CD8-positive, alpha-beta T cell (primary cell): ENCODE measurements at places on chromosomes 12 and 14.
A peak's percentile ranks its signal among the peaks of the same experiment; 100 is the strongest.

GRCh38 chr14:24353559-24354481, 14.0 kb upstream of the RIPK3 start:
- DNase-seq = no peak

DNA sequence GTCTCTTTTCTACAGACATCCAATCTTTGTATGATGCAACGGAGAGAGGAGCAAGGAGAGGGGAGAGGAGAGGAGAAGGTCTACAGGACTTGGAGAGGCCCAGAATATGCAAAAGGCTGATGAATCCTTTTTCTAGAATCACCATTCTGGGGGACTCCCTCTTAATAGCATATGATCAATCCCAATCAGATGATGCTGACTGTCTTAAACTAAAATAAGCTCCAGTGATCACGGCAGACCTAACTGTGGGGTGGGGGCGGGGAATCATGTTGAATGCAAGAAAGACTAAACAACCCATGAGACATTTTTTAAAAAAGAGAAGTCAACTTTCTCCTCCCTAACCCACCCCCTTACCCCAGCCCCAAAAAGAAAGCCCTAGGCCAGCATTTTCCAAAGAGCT, 33.4 kb downstream of the BTBD7 start:
- no peak for DNase-seq

DNA sequence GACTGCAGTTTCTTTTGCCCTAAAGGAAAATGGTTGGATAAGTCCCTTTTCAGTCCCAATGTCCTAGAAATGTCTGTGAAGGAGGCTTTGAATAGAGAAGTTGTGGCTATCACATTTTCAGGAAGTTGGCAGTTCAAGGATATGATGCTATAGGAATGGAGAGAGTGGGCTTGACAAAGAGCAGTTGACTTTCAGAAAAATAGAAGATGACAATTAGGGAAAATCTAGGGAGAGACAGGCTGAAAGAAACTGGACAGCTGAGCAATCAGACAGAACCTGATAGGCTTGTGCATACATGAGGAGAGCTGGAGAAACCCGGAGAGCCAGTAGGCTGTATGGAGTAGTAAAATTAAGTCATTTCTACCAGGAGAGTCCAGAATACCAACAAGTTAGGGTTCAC, 50.5 kb downstream of the LMNTD1 start:
- DNase-seq = no peak

GRCh38 chr14:33866425-33867088, 84.3 kb downstream of the EGLN3 start:
- DNase-seq = no peak

GRCh38 chr14:81625343-81625742, 91.7 kb upstream of the SEL1L start:
- DNase-seq = no peak

DNA sequence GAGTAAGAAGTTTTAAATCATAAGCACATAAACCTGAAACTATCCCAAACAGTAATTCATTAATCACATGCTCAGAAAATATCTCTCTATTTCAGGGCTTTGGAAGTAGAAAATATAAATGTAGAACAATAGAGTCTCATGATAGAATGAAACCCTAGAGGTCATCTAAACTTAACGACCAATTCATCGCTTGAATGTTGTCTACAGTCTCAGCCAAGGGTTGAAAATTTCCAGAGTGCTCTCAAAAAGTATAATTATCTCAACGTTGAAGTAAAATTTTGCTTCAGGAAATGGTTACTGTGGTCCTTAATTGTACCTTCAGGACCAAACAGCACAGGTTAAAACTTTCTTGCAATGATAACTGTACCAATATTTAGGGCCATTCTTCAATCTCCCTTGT, 1053.6 kb upstream of the SEL1L start:
- no peak for DNase-seq

DNA sequence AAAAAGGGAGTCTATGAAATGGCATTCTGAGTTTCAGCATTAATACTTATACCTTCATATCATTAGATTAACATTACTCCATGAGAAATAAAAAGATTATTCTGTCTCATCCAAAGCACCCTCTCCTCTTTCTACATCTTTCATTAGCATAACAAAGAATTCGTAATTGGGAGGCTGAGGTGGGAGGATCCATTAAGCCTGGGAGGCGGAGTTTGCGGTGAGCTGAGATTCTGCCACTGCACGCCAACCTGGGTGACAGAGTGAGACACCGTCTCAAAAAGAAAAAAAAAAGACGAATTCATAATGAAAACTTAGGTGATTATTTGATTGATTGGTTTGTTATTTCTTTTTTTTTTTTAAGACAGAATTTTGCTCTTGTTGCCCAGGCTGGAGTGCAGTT, 1.8 kb upstream of the CDK17 start:
- peak; percentile 62 for DNase-seq

- DNase-seq = no peak
These were observed 584 bp upstream of the RFX4 start for GRCh38 chr12:106582249-106582591.

DNA sequence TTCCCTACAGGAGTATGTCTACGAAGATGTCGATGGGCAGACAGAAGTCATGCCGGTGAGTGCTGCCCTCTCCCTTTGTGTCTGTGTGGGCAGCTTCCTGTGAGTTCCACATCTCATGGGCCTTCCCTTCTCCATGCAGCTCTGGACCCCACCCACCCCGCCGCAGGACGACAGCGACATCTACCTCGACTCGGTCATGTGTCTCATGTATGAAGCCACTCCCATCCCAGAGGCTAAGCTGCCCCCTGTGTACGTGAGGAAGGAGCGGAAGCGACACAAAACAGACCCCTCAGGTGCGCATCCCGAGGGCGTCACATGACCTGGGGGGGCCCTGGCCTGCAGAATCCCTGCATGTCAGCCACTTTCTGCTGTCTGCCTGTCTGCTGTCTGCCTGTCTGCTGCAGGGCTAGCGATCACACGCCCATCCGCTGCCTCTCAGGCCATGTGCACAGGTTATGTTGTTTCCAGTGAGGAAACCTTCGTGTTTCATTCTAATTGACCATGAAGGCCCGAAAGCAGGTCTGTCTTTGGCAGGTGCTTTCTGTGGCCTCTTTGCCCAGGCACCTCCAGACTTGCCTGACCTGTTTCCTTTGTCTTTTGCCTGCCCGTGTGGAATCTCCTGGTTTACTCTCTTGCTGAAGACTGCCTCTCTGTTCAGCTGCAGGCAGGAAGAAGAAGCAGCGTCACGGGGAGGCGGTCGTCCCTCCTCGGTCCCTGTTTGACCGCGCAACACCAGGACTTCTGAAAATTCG, 95.1 kb downstream of the EP400 start:
- DNase-seq = no peak

DNA sequence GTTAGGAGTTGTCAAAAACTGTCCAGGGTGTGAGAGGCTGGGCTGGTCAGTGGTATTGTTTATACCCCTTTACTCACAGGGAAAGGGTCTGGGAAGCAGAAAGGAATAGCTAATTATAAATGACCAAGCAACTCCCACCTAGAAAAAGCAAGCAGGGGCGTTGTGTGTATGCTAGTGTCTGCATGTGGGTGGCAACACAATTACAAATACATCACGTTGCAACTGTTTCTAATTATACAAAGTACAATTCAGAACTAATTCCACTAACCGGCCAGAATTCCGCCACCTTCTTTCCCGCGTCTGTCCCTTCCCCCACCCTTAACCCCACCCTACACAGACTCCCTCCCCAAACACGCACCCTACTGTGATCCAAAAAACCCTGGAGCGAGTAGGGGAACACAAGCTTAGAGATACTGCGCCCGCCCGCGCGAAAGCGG, 2.2 kb downstream of the DPF3 start:
- no peak for DNase-seq

GRCh38 chr14:95248432-95248831, 71.3 kb downstream of the CLMN start:
- no peak for DNase-seq

DNA sequence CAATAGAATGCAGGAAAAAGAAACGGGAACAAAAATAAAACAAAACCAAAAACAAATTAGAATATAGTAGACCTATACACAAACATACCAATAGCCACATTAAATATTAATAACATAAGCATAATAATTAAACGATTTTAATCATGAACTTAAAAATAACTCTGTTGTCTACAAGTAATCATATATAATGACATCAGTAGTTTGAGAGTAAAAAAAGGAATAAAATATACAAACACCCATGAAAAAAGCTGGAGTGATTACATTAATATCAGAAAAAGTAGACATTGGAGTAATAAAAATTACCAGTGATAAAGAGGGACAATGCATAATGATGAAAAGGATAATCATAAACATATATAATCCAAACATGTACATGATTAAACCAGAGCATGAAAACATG, 181.8 kb downstream of the ATXN7L3B start:
- DNase-seq = no peak

DNA sequence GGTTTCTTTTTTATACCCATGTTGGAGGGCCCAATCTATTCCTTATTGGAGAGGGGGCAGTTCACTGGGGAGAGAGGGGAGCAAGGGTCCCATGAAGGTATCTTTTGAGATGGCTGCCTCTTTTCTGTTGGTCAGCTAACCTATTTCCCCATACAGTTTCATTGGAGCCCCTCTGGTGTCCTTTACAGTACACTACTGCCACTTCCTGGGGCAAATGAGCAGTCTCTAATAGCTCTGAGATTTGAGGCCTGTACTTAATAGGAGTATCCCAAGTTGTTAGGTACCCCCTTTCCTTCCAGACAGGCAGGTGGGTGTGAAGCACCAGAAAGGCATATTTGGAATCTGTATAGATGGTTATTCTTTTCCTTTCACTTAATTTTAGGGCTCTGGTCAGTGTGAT, 41.3 kb upstream of the RNU6-8 start:
- no peak for DNase-seq

DNA sequence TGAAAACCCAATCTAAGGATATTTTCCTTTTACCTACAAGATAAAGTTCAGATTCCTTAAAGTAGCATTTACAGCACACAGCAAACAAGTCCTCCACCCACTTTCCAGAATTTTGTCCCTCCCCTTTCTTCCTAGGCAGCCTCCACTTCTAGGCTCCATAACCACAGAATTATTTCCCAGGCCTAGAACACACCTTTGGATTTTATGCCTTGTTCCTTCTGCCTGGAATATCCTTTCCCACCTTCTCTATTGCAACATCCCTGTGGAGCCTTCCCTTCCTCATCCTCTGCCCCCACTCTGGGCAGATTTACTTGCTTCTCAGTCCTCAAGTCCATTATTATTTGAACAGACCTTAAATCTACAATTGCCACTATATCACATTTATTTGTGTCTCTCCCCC, 2.1 kb upstream of the TSPAN8 start:
- no peak for DNase-seq

DNA sequence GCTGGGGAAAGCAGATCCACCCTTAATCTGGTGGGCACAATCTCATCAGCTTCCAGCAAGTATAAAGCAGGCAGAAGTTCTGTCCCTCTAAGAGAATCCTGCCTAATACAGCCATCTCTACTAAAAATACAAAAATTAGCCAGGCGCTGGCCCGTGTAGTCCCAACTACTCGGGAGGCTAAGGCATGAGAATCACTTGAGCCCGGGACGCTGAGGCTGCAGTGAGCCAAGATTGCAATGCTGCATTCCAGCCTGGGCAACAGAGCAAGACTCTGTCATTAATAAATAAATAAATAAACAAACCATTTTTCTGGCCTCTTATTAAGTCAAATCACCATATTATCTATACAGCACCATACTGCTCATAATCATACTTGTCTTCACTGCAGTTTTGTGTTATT, 111.2 kb downstream of the MED13L start:
- no peak for DNase-seq

DNA sequence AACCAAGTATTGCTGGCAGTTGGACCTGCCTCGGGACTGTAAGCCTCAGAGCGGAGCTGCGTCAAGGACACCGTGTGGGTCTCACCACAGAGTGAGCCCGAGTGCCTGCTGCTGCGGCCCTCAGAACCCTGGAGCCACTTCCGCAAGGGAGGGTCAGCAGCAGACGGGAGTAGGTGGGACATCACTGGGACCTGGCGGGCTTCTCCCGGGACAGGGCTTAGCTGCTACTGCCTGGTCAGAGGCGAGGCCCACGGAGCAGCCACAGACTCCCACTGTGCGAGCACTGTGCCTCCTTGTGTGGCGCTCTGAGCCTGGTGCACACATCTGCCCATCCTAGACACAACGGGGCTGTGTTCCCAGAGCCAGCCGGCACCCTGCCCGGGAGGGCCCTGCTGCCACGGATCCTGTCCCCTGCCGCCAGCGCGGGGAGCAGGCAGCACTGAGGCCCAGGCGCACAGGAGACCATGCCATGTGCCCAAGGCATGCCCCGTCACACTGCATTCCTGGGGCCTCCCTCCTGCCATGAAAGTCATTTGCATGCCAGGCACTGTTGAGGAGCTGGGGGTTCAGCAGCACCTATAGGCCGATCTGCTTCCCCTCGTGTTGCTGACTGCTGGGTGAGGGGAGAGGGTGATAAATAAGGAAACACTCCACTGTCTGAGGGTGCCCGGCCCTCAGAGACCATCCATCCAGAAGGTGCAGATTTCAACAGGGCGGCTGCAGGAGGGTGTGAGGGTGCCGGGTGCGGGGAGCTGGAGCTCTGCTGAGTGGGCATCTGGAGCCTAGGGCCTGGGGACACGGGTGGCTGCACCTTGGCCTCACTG, 10.0 kb downstream of the HIP1R start:
- DNase-seq = no peak

- no peak for DNase-seq
These were observed 138.3 kb downstream of the PLXNC1 start for GRCh38 chr12:94286583-94287244.

- DNase-seq = no peak
These were observed 701.3 kb downstream of the RERGL start for GRCh38 chr12:17388679-17389078.

- DNase-seq = no peak
These were observed 11.3 kb downstream of the PRKCH start for GRCh38 chr14:61332658-61333029.

- DNase-seq = peak; percentile 35
These were observed 174.1 kb downstream of the CRADD start for GRCh38 chr12:93851257-93851671.

DNA sequence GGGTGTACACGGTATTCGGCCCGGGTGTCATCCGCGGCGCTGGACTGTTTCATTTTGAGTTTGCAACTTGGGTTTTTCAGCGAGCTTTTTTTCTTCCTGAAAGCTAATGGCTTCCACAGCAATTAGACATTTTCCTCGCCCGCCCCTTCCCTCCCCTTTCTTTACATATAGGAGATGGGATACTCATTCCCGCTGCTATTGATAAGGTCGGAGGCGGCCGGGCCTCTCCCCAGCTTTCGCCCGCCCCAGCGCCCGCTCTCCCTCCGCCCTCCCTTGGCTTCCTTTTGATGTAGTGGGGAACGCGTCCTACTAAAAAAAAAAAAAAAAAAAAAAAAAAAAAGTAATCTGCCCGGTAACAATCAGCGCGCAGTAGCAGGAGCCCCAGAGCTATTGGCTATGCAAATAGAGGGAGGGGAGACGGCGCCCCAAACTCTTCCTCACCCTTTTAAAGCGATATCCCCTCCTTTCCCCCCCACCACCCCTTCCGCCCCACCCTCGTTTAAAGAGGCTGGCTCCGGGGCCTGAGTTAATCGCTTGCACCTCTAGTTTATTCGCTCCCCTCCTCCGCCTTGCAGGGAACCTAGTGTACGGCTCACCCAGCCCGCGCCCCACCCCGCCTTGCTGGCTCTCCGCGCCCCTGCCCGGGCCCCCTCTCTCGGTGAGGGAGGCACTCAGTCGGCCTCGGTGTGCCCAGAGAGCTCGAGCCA, 1.7 kb upstream of the CCND2 start:
- peak; percentile 85 for DNase-seq
